ENCODE measurements at places on chromosomes 12 and 14. TPM values are rescaled to one million over a fixed set of nuclear protein-coding genes. Genes with fewer than 3 reads are reported as not detected.

The PCED1B gene
- total RNA-seq = 54.2 TPM

DNA sequence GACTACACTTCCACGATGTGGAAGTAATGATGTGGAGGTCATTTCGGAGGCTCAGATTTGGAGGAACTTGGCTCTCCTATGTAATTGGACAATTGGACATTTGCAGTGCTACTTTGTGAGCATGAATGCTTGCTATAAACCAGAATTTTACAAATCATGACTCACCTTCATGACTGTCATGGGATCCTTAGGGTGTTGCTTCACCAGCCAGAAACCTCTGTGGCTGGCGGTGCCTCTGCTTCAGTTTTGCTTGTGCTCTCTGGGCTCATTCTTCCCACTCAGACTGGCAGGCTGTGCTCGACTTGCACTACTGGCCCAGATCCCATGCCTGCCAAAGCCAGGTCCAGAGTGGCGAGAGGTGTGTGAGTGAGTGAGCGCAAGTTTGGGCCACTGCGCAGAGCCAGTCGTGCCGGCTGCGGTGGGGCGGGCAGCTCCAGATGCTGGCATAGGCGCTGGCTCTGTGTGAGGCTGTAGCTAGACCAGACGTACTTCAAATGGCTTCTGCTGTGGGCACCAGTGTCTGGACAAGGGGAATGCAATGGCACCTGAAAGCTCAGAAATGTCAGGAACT is 387.8 kb downstream of the AEBP2 start:
- H3K27ac ChIP-seq = no peak overlapping the region
- no peaks in the 10 kb centered on the region for H3K36me3 ChIP-seq
- no peaks in the 10 kb centered on the region for H3K4me1 ChIP-seq
- no peak for DNase-seq

DNA sequence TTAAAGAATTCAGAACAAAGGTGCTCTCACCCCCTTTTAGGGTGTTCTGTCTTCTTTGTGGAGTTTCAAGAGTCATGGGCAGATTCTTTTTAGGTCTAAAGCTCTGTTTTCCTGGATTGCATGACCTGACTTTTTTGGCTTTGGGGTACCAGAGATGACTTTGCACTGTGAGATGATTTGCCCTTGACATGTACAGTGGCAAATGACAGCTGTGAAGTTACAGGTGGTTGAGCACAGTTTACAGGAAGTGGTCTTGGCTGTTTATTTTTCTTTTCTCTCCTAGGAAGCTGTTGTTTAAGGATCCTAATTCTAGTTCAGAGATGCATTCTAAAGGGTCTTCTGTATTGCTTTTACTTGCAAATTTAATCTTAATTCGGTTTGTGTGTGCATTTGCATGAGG is 83.8 kb upstream of the METAP2 start:
- no peak overlapping the region for H3K27ac ChIP-seq
- no peak overlapping the region for H3K4me3 ChIP-seq
- no peak for DNase-seq
- no peaks in the 10 kb centered on the region for H3K4me1 ChIP-seq
- peaks cover 21% of the 10 kb centered on the region for H3K27me3 ChIP-seq
- H3K36me3 ChIP-seq = no peaks in the 10 kb centered on the region

- peaks cover 15% of the 10 kb centered on the region for H3K4me1 ChIP-seq
- H3K4me3 ChIP-seq = no peak overlapping the region
- H3K36me3 ChIP-seq = no peaks in the 10 kb centered on the region
Measured at GRCh38 chr14:55438066-55438683, 2.2 kb downstream of the TBPL2 start.

The RTN1 gene
- 0.60 TPM for total RNA-seq

DNA sequence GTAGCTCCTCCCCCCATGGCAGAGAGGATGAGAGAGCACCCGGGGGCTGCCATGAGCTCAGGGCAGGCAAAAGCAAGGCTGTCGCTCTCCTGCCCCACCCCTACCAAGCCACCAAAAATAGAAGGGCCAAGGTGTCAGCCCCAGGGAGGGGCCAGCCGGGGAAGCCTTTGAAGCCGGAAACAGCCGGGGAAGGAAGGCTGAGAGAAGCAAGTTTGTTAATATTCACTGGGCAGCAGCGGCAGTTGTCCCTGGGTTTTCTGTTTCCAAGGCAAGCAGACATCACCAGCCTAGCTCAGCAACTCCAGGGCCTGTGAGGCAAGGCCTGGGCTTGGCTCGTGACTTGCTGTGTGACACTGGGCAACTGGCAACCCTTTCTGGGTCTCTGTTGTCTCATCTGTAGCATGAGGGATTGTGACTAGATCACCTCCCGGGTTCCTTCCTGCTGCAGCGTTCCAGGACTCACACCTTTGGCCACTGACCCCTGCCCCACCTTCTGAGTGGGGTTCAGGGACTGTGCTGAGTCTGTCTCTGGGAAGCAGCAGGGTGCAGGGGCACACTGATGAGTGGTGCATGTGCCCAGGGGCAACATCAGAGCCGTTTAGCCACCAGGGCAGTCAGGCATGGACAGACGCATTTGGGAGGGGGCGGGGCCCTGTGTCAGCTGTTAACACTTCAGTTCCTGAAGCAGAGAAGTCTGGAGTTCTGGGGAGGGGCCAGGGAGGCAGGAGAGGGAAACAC is 24.3 kb downstream of the SYNDIG1L start:
- peaks cover 26% of the 10 kb centered on the region for H3K4me1 ChIP-seq
- peak overlapping the region; percentile 80 for H3K27ac ChIP-seq
- peaks cover 27% of the 10 kb centered on the region for H3K27me3 ChIP-seq
- no peak for DNase-seq
- H3K4me3 ChIP-seq = peak overlapping the region; percentile 87
- peaks cover 2% of the 10 kb centered on the region for H3K36me3 ChIP-seq

The MAP1LC3B2 gene
- total RNA-seq = 0.89 TPM

- H3K4me3 ChIP-seq = no peak overlapping the region
- H3K4me1 ChIP-seq = no peaks in the 10 kb centered on the region
- peaks cover 6% of the 10 kb centered on the region for H3K27me3 ChIP-seq
- no peak overlapping the region for H3K27ac ChIP-seq
- no peaks in the 10 kb centered on the region for H3K36me3 ChIP-seq
- DNase-seq = no peak
Measured at GRCh38 chr12:28704477-28705169, 444.5 kb upstream of the FAR2 start.

DNA sequence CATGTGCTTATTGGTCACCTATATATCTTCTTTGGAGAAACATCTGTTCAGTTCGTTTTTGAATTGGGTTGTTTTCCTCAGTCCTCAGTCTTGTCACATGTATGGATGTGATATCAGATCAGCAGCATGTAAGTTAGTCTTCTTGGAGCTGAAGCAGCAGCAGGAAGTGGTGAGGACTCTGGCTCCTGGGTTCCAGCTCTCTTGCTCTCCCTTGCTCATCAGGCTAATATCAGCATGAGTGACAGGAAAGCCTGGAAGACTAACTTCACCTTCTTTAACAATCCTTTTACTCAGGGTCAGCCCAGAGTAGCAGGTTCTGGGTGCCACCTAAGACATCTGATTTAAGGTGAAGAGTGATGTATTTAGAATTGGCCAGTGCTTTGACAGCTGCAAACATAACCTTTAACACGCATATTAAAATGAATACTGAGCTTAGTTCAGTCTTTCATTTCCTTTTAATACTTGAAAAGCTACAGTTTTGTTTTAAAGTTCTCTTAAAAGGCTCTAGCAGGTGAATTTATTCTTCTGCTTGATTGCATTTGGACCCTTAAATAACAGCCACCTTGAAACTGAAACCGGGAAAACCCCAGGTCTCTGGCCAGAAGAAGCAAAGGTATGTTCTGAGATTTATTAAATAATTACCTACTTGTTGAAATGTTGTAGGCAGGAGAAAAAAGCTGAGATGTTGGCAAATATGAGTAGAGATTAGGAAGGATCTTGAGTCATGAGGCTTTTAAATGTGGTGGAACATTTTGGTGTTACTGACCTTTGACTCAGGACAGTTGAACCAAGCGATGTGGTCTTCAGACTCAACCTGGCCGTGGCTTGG is 54.3 kb downstream of the DRAM1 start:
- peaks cover 78% of the 10 kb centered on the region for H3K27me3 ChIP-seq
- H3K4me1 ChIP-seq = peaks cover 2% of the 10 kb centered on the region
- H3K27ac ChIP-seq = no peak overlapping the region
- no peak for DNase-seq
- H3K36me3 ChIP-seq = no peaks in the 10 kb centered on the region

The SDR9C7 gene
- not detected for total RNA-seq

The RGS6 gene
- 11.1 TPM for total RNA-seq

DNA sequence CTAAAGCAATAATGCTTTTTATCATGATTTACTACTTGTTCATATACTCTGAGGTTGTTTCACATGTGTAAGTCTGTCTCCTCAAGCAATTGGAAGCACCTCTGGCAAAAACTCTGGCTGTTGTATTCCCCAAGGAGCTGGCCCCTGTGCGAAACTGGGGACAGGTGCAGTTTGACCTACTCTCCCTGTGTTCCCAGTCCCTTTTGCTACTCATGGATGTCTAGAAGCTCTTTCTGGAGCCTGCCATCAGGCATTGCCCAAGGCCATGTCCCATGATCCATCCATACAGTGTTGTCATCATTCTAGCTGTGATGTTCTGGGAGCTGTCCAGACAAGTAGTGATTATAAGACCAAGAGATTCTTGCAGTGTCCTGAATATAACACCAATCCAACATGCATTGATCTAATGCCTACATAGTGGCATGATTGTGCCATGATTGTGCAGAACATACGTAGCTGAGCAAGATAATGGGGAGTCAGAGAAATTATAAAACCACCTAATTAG is 14.9 kb downstream of the AKAP6 start:
- no peak overlapping the region for H3K4me3 ChIP-seq
- peaks cover 2% of the 10 kb centered on the region for H3K4me1 ChIP-seq
- no peaks in the 10 kb centered on the region for H3K36me3 ChIP-seq
- H3K27ac ChIP-seq = no peak overlapping the region
- peaks cover 6% of the 10 kb centered on the region for H3K27me3 ChIP-seq
- no peak for DNase-seq
